DND-41 (cell line): ENCODE measurements at places on chromosomes 12 and 14.
A peak's percentile ranks its signal among the peaks of the same experiment; 100 is the strongest.

- no peaks in the 10 kb centered on the region for H3K4me1 ChIP-seq
- no peak for DNase-seq
- no peak overlapping the region for H3K4me3 ChIP-seq
- no peaks in the 10 kb centered on the region for H3K36me3 ChIP-seq
Measured at GRCh38 chr14:36975834-36976233, 196.6 kb downstream of the SLC25A21 start.

- H3K4me1 ChIP-seq: no peaks in the 10 kb centered on the region
- H3K27me3 ChIP-seq: no peaks in the 10 kb centered on the region
- no peak for DNase-seq
- peaks cover 92% of the 10 kb centered on the region for H3K36me3 ChIP-seq
- H3K4me3 ChIP-seq: no peak overlapping the region
Measured at GRCh38 chr14:103659631-103660030, 30.6 kb downstream of the KLC1 start.

DNA sequence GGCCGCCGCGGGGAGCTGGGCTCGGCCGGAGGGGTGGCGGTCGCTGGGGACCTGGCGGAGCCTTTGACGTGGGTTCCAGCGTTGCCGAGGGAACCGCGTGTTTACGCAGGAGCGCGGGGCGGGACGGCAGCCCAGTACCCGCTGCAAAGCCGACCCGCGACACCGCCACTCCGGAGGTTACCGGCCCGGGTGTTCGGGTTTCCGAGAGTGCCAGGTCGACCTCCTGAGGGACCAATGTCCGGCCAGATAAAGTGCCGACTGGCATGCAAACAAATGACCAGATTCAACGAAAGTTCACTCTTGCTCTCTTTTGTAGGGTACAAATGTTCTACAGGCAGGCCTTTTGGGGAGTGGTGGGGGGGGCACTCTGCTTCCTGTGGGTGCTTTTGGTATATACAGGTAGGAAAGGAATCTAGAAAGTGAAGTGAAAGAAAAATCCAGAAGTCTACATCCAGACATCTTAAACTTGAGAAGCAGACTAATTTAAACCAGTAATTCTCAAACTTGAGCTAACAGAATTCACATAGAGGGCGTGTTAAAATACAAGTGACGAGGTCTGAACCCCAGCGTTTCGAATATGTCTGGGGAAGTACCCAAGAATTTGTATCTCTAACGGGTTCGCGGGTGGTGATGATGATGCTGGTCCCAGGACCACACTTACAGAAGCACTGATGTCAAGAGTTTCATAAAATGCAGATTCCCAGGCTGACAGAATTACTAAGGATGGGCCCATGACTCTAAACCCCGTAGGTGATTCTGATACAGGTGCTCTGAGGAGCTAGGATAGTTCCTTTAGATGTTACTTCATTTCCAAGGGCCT lies at the start of gene GPR135:
GPR135 (minus strand) TSS at position 65 of the 820 bp plus-strand sequence. CDS start 154 bp downstream, outside the sequence.
- H3K4me3 ChIP-seq: no peak within 1 kb of the TSS
- no peaks in the 10 kb centered on the region for H3K4me1 ChIP-seq
- no peak for DNase-seq
- H3K27ac ChIP-seq: no peak within 1 kb of the TSS

DNA sequence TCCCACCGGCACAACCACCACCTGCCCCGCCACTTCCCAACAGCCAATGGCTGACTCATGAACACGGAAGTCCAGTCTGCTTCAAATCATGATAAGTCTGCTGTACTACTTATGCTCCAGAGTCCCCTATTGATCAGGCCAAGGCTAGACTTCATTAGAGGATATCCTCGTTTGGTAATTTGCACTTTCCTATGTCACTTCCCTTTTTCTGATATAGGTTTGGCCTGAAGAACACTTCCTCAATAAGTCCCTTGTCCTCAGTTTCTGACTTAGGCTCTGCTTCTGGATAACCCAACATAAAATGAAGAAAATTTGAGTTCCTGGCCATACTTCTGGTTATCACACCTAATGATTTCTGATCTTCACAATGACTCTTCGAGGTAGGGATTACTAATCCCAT lies 45.3 kb downstream of the IFNG-AS1 start:
- no peak overlapping the region for H3K27ac ChIP-seq
- no peaks in the 10 kb centered on the region for H3K36me3 ChIP-seq
- no peaks in the 10 kb centered on the region for H3K27me3 ChIP-seq
- no peak overlapping the region for H3K4me3 ChIP-seq
- no peak for DNase-seq

GRCh38 chr12:39230086-39230485 lies 212.8 kb downstream of the KIF21A start:
- no peaks in the 10 kb centered on the region for H3K27me3 ChIP-seq
- H3K4me3 ChIP-seq: no peak overlapping the region
- DNase-seq: no peak
- H3K4me1 ChIP-seq: no peaks in the 10 kb centered on the region
- no peak overlapping the region for H3K27ac ChIP-seq

- H3K4me1 ChIP-seq: peaks cover 55% of the 10 kb centered on the region
- peak overlapping the region; percentile 78 for H3K27ac ChIP-seq
- H3K4me3 ChIP-seq: no peak overlapping the region
Measured at GRCh38 chr12:50923361-50924130, 28.8 kb upstream of the HIGD1C start.

DNA sequence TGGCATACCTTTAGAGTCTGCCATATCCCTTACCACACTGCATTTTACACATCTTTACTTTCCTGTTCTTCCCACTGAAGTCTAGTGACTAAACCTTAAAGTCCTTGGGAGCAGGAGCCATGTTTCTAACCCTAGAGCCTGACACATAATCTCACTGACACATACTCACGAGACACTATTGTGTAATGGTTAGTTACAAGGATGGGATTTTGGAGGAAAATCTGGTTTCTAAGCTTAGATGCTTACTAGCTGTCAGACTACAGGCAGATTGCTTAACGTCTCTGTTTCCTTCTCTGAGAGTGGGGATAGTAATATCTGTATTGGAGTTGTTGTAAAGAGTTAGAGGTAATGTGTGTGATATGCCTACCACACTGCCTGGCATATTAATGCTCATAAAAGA lies 6.2 kb upstream of the DYRK4 start:
- no peak overlapping the region for H3K27ac ChIP-seq
- no peaks in the 10 kb centered on the region for H3K27me3 ChIP-seq
- H3K36me3 ChIP-seq: peaks cover 93% of the 10 kb centered on the region
- H3K4me1 ChIP-seq: no peaks in the 10 kb centered on the region
- H3K4me3 ChIP-seq: no peak overlapping the region

- H3K36me3 ChIP-seq: no peaks in the 10 kb centered on the region
- no peak overlapping the region for H3K27ac ChIP-seq
- H3K4me3 ChIP-seq: no peak overlapping the region
- DNase-seq: no peak
- H3K27me3 ChIP-seq: no peaks in the 10 kb centered on the region
- H3K4me1 ChIP-seq: no peaks in the 10 kb centered on the region
Measured at GRCh38 chr12:109212460-109213115, 96.2 kb downstream of the ACACB start.

- H3K36me3 ChIP-seq: no peaks in the 10 kb centered on the region
- DNase-seq: no peak
- no peak overlapping the region for H3K4me3 ChIP-seq
- no peak overlapping the region for H3K27ac ChIP-seq
- no peaks in the 10 kb centered on the region for H3K27me3 ChIP-seq
Measured at GRCh38 chr14:104888489-104889374, 23.7 kb downstream of the CEP170B start.

DNA sequence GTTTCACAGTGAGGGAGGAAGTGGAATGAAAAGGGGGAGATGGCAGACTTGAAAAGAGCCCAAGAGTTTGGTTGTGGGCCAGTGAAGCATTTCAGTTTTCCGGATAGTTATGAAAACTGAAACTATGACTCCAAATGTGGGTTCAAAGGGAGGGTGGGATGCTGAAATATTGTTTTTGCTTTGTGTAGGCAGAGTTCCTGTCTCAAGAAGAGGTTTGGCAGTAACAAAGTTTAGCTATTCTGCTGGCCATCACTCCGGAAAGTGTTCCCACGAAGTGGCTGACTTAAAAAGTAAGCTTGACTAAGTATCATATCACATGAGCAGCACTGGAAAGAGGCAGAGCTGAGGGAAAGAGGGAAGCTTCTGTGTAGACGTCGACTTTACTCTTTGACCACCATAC lies 85.2 kb downstream of the CAND1 start:
- H3K4me3 ChIP-seq: no peak overlapping the region
- H3K27me3 ChIP-seq: no peaks in the 10 kb centered on the region
- H3K27ac ChIP-seq: no peak overlapping the region
- no peaks in the 10 kb centered on the region for H3K36me3 ChIP-seq
- DNase-seq: no peak

GRCh38 chr14:104935955-104936354 lies 11.3 kb downstream of the PLD4 start:
- no peak overlapping the region for H3K4me3 ChIP-seq
- H3K36me3 ChIP-seq: no peaks in the 10 kb centered on the region
- no peak for DNase-seq

DNA sequence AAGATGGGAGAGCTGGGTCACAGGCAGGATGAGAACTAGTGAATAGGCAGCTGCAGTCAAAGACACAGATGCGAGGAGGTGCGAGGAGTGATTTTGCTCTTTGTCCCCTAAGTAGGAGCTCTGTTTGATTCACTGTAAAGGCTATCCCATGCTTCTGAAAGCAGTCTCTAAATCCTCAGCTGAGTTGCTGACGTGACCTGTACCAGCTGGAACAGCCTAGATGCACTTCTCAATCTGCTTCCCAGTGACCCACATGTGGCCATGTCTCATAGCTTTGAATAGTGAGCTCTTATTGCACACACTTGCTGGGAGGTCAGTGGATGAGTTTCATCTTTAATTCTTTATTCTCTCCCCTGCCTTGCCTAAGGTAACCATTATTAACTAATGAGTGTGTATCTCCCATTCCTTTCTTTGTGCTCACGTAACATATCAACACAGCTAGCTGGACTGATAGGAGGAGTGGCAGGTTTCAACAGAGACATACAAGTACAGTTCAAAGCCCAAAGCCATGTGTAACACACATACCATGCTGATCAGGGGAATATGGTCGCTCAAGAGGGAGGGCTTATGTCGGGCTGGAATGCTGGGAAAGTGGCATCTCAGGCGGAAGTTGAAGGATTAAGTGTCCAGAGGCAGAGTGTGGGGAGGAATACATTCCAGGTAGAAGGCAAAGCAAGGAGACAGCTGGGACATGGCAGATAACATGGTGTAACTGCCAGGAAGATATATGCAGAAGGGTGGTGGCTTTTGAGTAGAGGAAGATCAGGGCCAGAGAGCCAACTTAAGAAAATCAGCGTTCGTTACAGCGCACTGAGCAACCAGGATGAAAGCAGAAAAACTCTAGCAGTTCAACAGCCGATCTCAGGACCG lies 15.4 kb upstream of the YY1 start:
- no peak overlapping the region for H3K4me3 ChIP-seq
- peak overlapping the region; percentile 57 for H3K27ac ChIP-seq
- peaks cover 55% of the 10 kb centered on the region for H3K4me1 ChIP-seq
- no peaks in the 10 kb centered on the region for H3K27me3 ChIP-seq
- H3K36me3 ChIP-seq: peaks cover 13% of the 10 kb centered on the region

- no peak for DNase-seq
- peaks cover 63% of the 10 kb centered on the region for H3K4me1 ChIP-seq
- no peaks in the 10 kb centered on the region for H3K27me3 ChIP-seq
- peaks cover 16% of the 10 kb centered on the region; the same call in 1 of the 2 replicates for H3K36me3 ChIP-seq
- H3K4me3 ChIP-seq: no peak overlapping the region
- H3K27ac ChIP-seq: peak overlapping the region; percentile 56
Measured at GRCh38 chr14:80988192-80988591, 32.8 kb downstream of the TSHR start.

GRCh38 chr14:102805941-102806340 lies 28.7 kb downstream of the TRAF3 start:
- DNase-seq: no peak
- H3K36me3 ChIP-seq: no peaks in the 10 kb centered on the region; the same call in 1 of the 2 replicates
- H3K27me3 ChIP-seq: no peaks in the 10 kb centered on the region
- H3K4me1 ChIP-seq: no peaks in the 10 kb centered on the region
- no peak overlapping the region for H3K27ac ChIP-seq

GRCh38 chr12:25422241-25422640 lies 130.8 kb downstream of the LMNTD1 start:
- DNase-seq: no peak
- no peaks in the 10 kb centered on the region for H3K36me3 ChIP-seq
- H3K4me3 ChIP-seq: no peak overlapping the region

DNA sequence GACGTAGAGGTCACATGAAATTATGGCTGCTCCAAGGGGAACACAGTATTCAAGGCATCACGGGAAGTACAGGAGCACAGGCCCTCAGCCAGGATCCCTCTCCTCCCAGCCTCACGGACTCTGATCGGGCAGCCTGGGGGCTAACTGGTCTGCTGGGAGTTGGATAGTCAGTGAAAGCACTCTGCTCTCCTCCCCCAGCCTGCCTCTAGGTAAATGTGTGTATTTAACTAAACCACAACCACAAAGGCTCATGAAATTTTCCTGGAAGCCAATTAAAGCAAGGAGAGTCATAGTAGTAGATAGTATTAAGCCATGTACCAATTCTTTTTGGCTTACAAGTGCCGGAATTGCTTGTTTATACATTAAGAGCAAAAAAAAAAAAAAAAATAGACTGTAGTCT lies 254.3 kb downstream of the MSRB3 start:
- H3K27ac ChIP-seq: no peak overlapping the region
- peak; percentile 27 for DNase-seq
- H3K27me3 ChIP-seq: no peaks in the 10 kb centered on the region
- H3K4me1 ChIP-seq: peaks cover 23% of the 10 kb centered on the region

GRCh38 chr12:128795530-128796361 lies 28.0 kb downstream of the SLC15A4 start:
- no peak overlapping the region for H3K4me3 ChIP-seq
- no peak overlapping the region for H3K27ac ChIP-seq
- DNase-seq: no peak
- H3K27me3 ChIP-seq: no peaks in the 10 kb centered on the region
- H3K36me3 ChIP-seq: peaks cover 93% of the 10 kb centered on the region
- no peaks in the 10 kb centered on the region for H3K4me1 ChIP-seq

- DNase-seq: no peak
- no peak overlapping the region for H3K27ac ChIP-seq
- no peak overlapping the region for H3K4me3 ChIP-seq
- no peaks in the 10 kb centered on the region for H3K36me3 ChIP-seq
- no peaks in the 10 kb centered on the region for H3K4me1 ChIP-seq
Measured at GRCh38 chr12:111826316-111826715, 15.7 kb upstream of the MAPKAPK5 start.

DNA sequence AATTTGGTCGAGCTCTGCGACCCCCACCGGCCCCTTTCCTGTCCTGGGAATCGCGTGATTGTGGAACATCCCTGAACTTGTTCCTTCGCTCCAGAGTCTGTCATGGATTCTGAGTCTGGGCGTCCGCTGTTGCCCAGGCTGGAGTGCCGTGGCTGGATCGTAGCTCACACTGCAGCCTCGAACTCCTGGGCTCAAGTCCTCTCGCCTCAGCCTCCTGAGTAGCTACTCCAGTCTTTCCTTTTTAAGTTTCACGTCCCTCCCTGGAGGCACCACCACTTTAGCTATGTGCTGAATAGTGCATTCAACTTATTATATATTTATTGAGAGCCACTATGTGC lies 698 bp downstream of the ACOT6 start:
- H3K27me3 ChIP-seq: peaks cover 10% of the 10 kb centered on the region
- no peak for DNase-seq
- no peak overlapping the region for H3K27ac ChIP-seq

GRCh38 chr14:102900631-102901571 lies 21.6 kb upstream of the AMN start:
- H3K4me1 ChIP-seq: no peaks in the 10 kb centered on the region
- no peaks in the 10 kb centered on the region for H3K27me3 ChIP-seq
- DNase-seq: no peak
- H3K36me3 ChIP-seq: peaks cover 71% of the 10 kb centered on the region
- no peak overlapping the region for H3K4me3 ChIP-seq
- no peak overlapping the region for H3K27ac ChIP-seq
